ENCODE measurements at places on chromosomes 1 and 21.

GRCh38 chr1:47351305-47351704, 17.7 kb downstream of the CMPK1 start:
- DNase-seq, result no peak

- DNase-seq, result peak; percentile 12
Observed at GRCh38 chr1:20472860-20473711, 12.9 kb downstream of the CAMK2N1 start.

DNA sequence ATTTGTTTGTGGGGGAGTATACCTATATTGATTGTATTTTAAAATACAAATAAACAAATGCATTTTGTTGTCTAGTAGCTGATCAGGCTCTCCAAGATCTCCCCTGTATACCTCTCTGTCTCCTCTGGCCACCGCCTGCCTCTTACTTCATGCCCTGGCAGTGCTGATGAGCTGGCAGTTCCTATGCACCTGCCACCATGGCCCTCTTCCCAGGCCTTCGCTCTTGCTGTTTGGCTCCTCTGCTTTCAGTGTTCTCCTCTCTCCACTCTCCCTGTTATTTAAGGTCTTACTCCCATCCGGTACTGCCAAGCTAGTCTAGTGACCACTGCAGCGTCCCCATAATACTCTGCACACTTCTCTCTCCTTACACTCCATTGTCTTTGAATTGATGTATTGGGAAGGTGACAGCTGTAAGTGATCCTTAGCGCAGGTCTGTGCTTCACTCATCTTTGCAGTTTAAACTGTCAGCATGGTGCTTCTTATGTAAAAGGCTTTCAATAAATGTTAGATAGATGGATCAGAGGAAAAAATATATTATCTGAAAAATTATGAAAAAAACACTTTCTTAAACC, 88.1 kb upstream of the ATP1A1 start:
- DNase-seq, result peak; percentile 59

GRCh38 chr1:25815208-25816111, 4.3 kb upstream of the MTFR1L start:
- DNase-seq, result no peak

GRCh38 chr1:54220004-54220811, 20.2 kb downstream of the MRPL37 start:
- no peak for DNase-seq

- DNase-seq, result no peak
Observed at GRCh38 chr21:39645331-39645730, 32.6 kb downstream of the B3GALT5 start.

DNA sequence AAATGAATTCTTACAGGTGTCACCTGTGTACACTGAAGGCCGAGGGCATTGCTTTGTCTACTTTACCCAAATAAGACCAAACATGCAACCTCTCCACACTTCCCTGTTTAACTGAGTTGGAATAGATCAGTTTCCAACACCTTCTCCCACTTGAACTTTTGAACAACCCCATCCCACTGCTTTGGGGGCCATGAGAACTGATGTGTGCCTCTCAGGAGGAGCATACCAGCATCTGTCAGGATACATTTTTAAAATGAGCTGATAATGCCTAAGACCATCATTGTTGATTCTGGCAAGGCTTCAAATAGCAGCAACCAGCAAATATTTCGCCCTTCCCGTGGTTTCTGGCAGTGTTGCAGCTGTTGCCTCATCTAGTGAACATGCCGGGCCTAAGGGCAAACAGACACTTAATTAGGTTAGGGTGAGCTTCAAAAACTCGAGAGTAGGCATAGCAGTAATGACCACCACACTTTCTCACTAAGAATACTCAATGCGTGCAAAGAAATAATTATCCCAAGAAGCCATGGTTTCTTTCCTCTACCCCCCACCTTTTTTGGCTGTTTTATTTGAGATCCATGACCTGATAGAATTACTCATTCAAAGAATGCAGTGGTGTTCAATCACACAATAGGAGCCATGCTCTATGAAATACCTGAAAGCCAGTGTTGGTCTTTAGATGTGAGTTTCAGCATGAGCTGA, 63.7 kb downstream of the MAP10 start:
- no peak for DNase-seq

- DNase-seq, result no peak
Observed at GRCh38 chr1:27489501-27489972, 430 bp downstream of the WASF2 start.

GRCh38 chr1:152621993-152622392, 910 bp downstream of the LCE3A start:
- DNase-seq, result no peak

- DNase-seq, result no peak
Observed at GRCh38 chr1:69835955-69836354, 268.2 kb downstream of the LRRC7 start.

All from NCI-H187 treated with DMSO at 0.1 percent for 48 hours (cell line).